ENCODE measurements at places on chromosomes 3 and 15.

GRCh38 chr15:29008846-29009245 is 123.1 kb downstream of the APBA2 start:
- no peak for DNase-seq

DNA sequence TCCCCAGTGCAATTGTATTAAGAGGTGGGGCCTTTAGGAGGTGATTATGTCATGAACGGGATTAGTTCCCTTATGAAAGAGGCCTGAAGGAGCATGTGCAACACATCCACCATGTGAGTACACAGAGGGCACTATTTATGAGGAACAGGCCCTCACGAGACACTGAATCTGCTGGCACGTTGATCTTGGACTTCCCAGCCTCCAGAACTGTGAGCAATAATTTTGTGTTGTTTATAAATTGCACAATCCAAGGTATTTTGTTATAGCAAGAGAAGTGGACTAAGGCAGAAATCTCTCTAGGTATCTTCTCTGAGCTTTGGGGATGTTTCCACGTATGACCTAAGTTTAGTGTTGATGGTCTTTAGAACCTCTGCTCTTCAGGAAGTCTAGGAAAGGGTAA is 149.3 kb upstream of the CBLB start:
- no peak for DNase-seq

- no peak for DNase-seq
These were observed 140.2 kb downstream of the LPP start for GRCh38 chr3:188294113-188294512.

- no peak for DNase-seq
These were observed 451 bp downstream of the ONECUT1 start for GRCh38 chr15:52789601-52790168.

GRCh38 chr15:66993874-66994696 is 71.3 kb upstream of the SMAD3 start:
- no peak for DNase-seq

DNA sequence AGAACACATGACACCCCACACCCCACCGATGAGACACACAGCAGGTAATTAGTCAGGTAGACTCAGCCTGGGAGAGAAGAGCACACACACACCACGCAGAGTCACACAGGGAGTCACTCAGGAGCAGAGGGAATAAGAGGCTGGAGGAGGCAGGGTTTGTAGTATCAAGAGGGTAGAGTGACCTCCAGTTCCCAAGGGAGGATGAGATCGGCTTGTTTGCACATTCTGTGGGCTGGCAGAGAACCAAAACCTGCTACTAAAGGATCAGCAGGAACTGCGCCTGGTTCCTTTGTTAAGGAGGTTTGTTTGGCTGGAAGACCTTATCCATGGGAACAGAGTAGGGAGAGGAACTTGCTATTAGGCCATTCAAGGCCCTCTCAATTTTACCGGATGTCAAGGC is 281.4 kb upstream of the SLCO3A1 start:
- DNase-seq: no peak

DNA sequence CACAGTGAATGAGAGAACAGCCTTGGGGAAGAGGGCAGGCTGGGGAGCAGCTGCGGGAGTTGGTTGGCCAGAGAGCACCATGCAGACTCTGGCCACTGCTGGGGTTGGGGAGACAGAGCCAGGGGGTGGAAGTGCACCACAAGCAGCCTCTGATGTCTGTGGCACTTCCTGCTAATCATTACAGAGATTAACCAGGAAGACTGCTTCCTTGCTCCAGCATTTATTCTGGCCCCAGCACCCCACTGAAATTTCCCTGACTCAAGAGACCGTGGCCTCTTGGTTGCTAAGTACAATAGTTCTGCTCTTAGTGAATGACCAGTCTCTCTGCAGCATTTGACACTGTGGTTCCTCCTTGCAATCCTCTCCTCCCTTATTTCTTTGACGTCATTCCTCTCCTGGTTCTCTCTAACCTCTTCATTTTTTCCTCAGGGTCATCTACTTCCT is 266.2 kb upstream of the ROPN1 start:
- DNase-seq: no peak

- DNase-seq: no peak
These were observed 239.0 kb upstream of the NAALADL2 start for GRCh38 chr3:174620138-174620537.

DNA sequence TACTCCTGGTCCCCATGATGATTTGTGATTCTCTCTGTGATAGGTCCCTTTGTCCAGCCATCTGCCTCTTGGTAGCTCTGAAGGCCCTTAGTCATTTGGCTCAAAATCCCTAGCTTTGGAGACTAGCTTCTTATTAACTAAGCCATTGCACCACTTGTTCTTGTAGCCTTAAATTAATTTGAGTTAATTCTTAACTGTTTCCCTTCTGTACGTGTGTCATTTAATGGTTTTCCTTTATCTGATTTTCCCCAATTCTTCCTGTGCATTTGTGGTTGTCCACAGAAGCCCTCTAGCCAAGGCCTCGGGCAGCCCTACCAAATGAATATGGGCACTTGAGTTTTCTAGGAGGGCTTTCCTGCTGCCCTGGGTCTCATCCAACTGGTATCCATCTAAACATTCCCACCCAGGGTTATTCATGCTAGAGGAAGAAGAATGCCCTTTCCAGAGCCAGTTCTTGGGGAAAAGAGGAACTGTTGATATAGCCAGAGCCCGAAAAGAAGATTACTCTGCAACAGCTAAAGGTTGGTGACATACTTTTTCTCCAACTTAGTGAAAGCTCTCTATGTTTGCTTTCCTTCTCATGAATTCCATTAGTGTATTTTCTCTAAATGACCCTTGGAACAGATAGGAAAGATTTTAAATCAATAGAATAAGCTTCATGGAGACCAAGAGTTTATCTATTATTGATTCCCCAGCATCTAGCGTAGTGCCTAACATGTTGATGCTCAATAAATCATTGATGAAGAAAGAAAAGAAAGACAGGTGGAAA is 44.2 kb upstream of the ZBTB38 start:
- no peak for DNase-seq

- DNase-seq: no peak
These were observed 38.4 kb downstream of the UBP1 start for GRCh38 chr3:33401781-33402180.

GRCh38 chr3:171133337-171133736 is 106.8 kb upstream of the SLC2A2 start:
- DNase-seq: no peak

GRCh38 chr15:67196672-67197363 is 57.6 kb downstream of the AAGAB start:
- no peak for DNase-seq

DNA sequence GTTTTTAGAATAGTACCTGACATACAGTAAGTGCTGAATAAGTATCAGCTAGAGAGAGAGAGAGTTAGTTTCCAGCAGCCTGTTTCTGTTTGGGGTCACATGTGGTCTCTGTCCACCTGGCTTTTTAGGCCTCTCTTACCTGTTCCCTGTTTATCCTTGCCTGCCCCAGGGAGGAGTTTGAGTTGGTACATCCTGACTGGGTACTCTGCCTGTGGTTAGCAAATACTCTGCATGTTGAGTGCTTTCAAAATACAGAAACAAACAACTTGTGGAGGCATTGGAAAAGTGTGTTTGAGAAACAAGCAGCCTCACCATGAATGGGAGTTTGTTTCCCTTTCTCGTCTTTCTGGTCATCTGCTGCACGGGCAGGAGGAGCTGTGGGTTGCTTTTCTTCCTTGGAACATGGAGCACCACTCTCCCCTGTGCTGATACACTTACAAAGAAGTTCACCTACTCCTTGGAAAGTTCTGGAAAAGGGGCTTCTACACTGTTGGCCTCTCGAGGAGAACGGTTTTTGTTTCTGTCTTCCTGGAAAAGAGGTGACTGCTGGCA is 166.1 kb downstream of the PGPEP1L start:
- DNase-seq: no peak

DNA sequence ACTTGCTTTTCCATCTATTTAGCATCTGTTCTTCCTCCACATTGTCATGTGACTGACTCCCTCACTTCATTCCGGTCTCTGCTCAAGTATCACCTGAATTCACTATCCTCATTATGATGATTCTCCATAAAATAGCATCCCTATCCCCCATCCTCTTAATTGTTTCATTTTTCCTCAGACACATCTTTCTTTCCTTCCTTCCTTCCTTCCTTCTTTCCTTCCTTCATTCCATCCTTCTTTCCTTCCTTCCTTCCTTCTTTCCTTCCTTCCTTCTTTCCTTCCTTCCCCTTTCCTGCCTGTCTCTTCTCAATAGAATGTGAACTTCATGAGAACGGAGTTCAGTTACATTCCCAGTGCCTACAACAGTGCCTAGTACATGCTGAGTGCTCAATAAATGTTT is 32.6 kb upstream of the MTHFS start:
- DNase-seq: no peak

GRCh38 chr3:172595664-172596393 is 72.6 kb upstream of the TNFSF10 start:
- no peak for DNase-seq

DNA sequence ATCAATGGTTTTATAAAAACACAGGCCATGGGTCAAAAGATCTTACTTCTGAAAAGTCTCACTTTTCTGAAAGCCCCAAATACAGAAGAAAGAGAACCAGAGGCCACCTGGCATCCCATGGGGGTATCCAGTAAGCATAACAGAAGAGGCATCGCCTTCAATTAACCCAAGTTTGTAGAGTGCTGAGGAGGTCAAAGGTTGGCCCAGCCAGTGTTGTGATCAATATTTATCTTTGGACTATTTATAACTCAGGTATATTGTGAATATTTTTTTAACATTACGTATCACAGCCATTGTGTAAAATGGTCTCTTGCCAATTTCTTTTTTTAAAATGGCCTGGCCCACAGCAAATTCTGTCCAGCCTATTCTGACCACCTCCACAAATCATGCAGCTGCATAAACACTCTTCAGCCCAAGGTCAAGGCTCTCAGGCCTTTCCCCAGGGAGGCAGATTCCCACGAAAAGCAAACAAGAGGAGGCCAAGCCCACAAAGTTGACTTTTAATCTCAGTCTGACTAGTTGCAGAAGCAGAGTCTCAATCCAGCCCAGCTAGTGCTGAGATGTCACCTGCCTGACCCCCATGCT is 26.2 kb upstream of the SPTBN5 start:
- DNase-seq: no peak

- no peak for DNase-seq
These were observed 106.0 kb upstream of the NUDT16 start for GRCh38 chr3:131275556-131275955.

GRCh38 chr3:155908086-155908485 is 37.6 kb downstream of the GMPS start:
- DNase-seq: no peak

DNA sequence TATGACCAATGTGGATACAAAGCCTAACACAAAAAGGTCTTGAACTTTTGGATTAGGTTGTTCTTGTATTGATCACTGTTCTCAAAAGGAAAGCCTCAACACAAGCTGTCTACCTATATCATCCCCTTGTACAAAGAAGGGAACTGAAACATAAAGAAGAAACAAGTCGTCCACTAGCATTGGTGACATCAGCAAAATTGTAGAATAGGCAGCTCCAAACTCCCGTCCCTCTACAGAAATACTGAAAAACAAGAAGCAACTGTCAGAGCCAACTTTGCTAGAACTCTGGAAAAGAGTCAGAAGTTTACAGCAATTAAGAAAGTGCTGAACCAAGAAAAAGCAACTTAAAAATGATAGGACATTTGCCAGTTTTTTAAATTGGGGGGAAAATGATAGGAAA is 7.5 kb upstream of the NR1I2 start:
- no peak for DNase-seq

DNA sequence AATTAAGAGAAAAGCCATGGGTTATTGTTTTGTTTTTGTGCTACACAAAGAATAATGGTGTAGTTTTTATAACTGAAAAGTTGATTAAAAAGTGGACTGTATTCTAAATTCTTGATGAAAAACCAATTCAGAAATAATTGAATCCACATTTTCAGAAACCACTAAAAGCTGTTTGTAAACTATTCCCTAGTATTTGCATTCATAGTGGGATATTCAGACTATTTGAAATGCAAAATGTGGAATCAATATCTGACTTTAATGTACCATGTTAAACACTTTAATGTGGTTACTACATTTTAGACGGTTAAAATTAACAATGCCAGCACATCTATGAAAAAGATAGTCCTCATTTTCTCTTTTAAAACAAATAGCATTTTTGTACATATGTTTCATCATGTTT is 104.6 kb downstream of the ZIC4 start:
- no peak for DNase-seq

- DNase-seq: no peak
These were observed 3.7 kb upstream of the PRKAR2A start for GRCh38 chr3:48851407-48851806.

- no peak for DNase-seq
These were observed 3.2 kb upstream of the BMF start for GRCh38 chr15:40111888-40112287.

- DNase-seq: no peak
These were observed 149.7 kb downstream of the RBMS3 start for GRCh38 chr3:29430558-29430971.

DNA sequence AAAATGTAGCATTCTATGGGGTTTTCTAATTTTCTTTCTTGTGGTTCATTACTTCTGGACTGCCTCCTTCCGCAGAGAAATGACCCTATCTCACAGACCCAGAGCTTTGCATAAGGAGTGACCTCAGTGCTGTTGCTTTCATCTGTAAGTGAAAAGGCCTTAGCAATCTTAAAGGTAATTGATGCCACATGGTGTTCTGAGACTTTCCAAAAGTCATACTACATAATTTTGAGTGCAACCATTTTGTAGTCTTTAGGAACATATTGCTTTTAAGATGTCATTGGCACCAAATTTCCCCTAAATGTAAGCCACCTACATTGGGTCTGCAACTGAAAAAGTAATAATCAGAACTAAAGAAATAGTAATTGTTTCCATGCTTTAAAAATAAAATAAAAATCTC is 9.2 kb upstream of the HHLA2 start:
- DNase-seq: no peak

DNA sequence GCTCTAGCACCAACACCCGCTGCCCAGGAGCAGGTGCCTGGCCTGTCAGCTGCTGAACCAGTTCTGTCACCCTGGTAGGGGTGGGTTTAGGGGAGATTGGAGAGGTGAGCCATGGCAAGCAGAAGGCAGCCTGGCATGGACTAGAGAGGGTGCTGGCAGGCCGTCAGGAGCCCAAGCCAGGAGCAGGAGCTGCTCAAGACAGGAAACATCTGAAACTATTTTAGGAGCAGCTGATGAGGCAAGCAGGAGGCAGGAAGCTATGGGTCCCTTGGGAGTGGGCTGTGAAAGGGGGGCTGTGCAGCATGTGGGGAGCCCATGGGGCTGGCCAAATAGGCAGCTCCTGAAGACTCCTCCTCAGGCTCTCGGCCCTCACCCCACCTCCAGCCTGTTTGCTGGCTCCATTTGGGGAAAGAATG is 2.3 kb downstream of the INKA1 start:
- DNase-seq: no peak
